ENCODE measurements at places on chromosomes 11 and 22. TPM values are rescaled to one million over a fixed set of nuclear protein-coding genes. Genes with fewer than 3 reads are reported as not detected.

MMP8 gene
- polyA plus RNA-seq = not detected

DNA sequence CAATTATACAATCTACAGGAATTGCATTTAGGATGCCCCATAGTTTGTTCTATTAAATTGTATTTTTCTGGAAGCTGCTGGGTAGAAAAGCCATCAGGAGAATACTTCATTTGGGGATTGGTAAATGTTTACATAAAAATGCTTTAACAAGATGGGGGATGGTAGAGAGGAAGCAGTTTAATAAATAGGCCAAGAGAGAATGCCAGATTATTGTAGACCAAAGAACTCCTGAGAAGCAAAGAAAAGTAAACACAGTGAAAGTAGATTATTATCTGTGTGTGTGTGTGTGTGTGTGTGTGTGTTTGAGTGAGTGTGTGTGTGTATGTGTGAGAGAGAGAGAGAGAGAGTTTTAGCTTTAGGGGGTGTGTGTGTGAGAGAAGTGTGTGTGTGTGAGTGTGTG, 820.4 kb upstream of the CCDC90B start:
- H3K4me1 ChIP-seq = no peaks in the 10 kb centered on the region
- DNase-seq = no peak
- H3K36me3 ChIP-seq = no peaks in the 10 kb centered on the region
- no peak overlapping the region for H3K4me3 ChIP-seq
- H3K27me3 ChIP-seq = no peaks in the 10 kb centered on the region
- no peak overlapping the region for H3K27ac ChIP-seq

GRCh38 chr11:75553889-75554257, 8.2 kb upstream of the SERPINH1 start:
- no peak for DNase-seq
- H3K36me3 ChIP-seq = no peaks in the 10 kb centered on the region
- no peaks in the 10 kb centered on the region for H3K4me1 ChIP-seq
- H3K27ac ChIP-seq = no peak overlapping the region
- no peak overlapping the region for H3K4me3 ChIP-seq

PARVA gene
- polyA plus RNA-seq = not detected

TRIM49 gene
- not detected for polyA plus RNA-seq

VPREB3 gene
- polyA plus RNA-seq = 1.3 TPM

- DNase-seq = no peak
- H3K4me3 ChIP-seq = no peak overlapping the region
- H3K27ac ChIP-seq = peak overlapping the region; percentile 86
These were observed 24.6 kb downstream of the MAML2 start for GRCh38 chr11:96318399-96318798.

MYEOV gene
- not detected for polyA plus RNA-seq

DNA sequence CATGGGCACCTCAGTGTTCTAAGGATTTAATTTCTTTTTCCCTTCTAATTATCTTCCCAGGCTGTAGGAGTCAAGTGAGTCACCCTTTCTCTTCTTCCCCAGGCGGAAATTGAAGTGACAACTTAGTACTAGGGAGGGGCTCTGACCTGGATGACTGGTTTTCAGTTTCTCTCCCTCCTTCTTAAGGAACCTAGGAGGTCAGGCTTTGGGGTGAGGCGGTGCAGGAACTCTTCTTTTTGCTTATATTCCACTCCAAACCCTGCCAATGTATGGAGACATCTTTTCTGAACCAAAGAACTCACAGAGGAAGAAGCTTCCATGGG, 12.6 kb downstream of the ZDHHC5 start:
- H3K36me3 ChIP-seq = peaks cover 13% of the 10 kb centered on the region
- H3K27me3 ChIP-seq = peaks cover 2% of the 10 kb centered on the region
- peaks cover 43% of the 10 kb centered on the region for H3K4me1 ChIP-seq
- DNase-seq = no peak
- H3K4me3 ChIP-seq = no peak overlapping the region

- no peaks in the 10 kb centered on the region for H3K36me3 ChIP-seq
- DNase-seq = no peak
- H3K4me3 ChIP-seq = no peak overlapping the region
- H3K27me3 ChIP-seq = no peaks in the 10 kb centered on the region
- H3K4me1 ChIP-seq = no peaks in the 10 kb centered on the region
These were observed 39.9 kb downstream of the SYT13 start for GRCh38 chr11:45246241-45246640.

- peaks cover 3% of the 10 kb centered on the region for H3K27me3 ChIP-seq
- peak overlapping the region; percentile 88 for H3K4me3 ChIP-seq
- H3K4me1 ChIP-seq = peaks cover 11% of the 10 kb centered on the region
- H3K36me3 ChIP-seq = no peaks in the 10 kb centered on the region
These were observed 457 bp downstream of the RNF141 start for GRCh38 chr11:10540546-10540914.

- no peaks in the 10 kb centered on the region for H3K27me3 ChIP-seq
- peaks cover 6% of the 10 kb centered on the region for H3K4me1 ChIP-seq
- no peak overlapping the region for H3K27ac ChIP-seq
- H3K36me3 ChIP-seq = peaks cover 10% of the 10 kb centered on the region
These were observed 12.4 kb downstream of the C11orf24 start for GRCh38 chr11:68259122-68259959.

VSIG10L2 gene
- not detected for polyA plus RNA-seq

VPREB1 gene
- not detected for polyA plus RNA-seq

KRTAP5-1 gene
- polyA plus RNA-seq = not detected

DNA sequence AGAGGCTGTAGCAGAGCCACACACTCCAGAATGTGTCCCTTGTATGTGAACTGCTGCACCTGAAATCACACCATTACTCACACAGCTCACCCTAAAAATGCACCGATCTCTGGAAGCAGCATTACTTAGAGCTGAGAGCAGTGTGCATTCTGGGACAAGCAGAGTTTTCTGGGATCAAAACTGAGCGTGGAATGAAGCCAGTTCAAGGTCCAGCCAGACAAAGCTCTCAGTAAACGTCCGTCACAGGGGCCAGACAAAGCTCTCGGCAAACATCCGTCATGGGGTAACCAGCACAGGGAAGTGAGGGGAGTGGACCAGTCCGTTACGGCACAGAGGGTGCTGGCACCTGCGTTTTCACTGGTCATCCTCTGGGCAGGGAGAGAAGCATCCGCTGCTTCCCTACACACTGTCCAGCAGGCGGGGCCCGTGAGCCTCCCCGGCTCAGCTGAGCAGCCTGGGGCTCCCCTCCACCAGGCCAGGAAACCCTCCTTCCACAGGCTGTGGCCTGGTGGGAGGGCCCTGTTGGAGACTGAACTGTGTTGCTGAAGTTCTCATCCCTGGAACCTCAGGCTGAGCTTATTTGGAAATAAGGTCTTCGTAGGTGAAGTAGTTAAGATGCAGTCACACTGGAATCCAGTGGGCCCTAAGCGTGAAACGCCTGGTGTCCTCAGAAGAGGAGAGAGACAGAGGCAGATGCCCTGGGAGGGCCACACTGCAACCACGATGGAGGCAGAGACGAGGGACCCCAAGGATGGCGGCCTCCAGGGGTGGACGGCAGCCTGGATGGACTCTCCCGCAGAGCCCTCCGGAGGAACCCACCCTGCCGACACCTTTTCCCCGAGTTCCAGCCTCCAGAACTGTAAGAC, 883.9 kb downstream of the BRD1 start:
- DNase-seq = peak; percentile 3
- no peaks in the 10 kb centered on the region for H3K36me3 ChIP-seq
- H3K27me3 ChIP-seq = peaks cover 3% of the 10 kb centered on the region

DBX1 gene
- polyA plus RNA-seq = not detected

PRR33 gene
- polyA plus RNA-seq = not detected

KIF18A gene
- 1.1 TPM for polyA plus RNA-seq

MISFA gene
- polyA plus RNA-seq = 0.24 TPM

DNA sequence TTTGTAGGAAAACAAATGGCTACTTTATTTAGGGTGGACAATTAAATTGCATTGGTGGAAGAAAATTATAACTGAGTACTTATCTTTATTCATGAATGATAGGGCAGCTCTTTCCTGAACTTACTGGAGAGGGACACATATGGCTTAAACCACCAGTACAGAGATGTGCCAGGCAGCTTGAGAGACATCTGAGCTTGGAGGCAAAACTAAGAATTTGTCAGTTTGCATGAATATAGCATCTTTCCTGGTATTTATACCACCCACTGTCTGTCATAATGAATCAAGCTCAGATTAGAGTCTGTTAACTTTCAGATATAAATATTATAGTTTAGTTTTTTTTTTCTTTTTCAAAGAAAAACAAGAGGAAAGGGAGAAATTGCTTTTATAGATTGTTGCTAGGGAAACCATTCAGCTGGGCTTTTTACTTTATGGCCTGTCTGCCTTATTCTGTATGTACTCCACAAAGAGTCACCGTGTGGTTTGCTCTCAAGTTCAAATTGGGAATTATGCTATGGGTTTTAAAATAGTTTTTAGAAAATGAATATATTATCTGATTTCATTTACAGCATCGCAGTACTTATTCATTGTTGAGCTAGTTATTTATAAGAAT, 477.0 kb upstream of the CHORDC1 start:
- H3K4me1 ChIP-seq = no peaks in the 10 kb centered on the region
- no peaks in the 10 kb centered on the region for H3K36me3 ChIP-seq
- no peak for DNase-seq
- H3K27me3 ChIP-seq = no peaks in the 10 kb centered on the region

- H3K4me1 ChIP-seq = no peaks in the 10 kb centered on the region
- no peak for DNase-seq
- H3K27me3 ChIP-seq = peaks cover 2% of the 10 kb centered on the region
- H3K36me3 ChIP-seq = no peaks in the 10 kb centered on the region
- no peak overlapping the region for H3K27ac ChIP-seq
- H3K4me3 ChIP-seq = no peak overlapping the region
These were observed 665.4 kb downstream of the METTL15 start for GRCh38 chr11:28773606-28774005.

IFITM10 gene
- 0.09 TPM for polyA plus RNA-seq

DNA sequence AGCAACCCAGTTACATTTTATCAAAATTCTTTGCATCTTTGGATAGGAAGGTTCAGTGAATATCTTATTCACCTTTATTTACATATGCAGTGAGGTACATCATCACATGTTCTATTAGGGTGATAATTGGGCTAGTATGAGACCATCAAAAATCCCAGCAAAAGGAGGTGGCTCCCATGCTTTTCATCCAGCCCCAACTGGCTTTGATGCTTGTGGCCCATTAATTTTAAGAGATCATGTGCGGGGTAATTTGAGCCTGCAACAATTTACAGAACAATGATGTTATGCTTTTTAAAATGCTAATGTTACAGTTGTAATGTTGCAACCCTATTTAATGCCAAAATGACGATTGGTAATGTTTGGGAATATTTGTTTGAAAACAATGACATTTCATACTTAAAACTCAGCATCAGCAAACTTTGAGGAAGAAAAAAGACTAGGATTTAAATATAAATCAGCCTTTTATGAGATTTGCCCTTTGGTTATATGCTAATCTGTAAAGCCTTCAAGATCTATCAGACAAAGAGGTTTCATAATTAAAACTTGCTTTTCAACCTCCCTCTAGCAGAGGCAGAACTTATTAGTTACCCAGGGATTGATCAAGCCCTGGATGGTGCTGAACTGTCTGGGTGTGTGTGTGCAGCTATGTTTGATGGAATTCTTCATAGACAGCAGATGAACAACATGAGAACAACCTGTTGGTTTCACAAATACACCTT, 183.5 kb upstream of the SORL1-AS1 start:
- H3K27me3 ChIP-seq = peaks cover 11% of the 10 kb centered on the region
- H3K4me1 ChIP-seq = no peaks in the 10 kb centered on the region
- no peak for DNase-seq
- H3K27ac ChIP-seq = peak overlapping the region; percentile 20

APOBEC3H gene
- polyA plus RNA-seq = 21.7 TPM

- no peak overlapping the region for H3K27ac ChIP-seq
- no peak for DNase-seq
- peaks cover 3% of the 10 kb centered on the region for H3K4me1 ChIP-seq
- no peaks in the 10 kb centered on the region for H3K36me3 ChIP-seq
These were observed 17.7 kb downstream of the GRIK4 start for GRCh38 chr11:120529214-120529613.

- peaks cover 35% of the 10 kb centered on the region for H3K4me1 ChIP-seq
- peaks cover 24% of the 10 kb centered on the region for H3K27me3 ChIP-seq
- peak overlapping the region; percentile 78 for H3K4me3 ChIP-seq
- DNase-seq = no peak
- no peaks in the 10 kb centered on the region for H3K36me3 ChIP-seq
These were observed 8.5 kb downstream of the ELFN2 start for GRCh38 chr22:37418627-37419369.

DNA sequence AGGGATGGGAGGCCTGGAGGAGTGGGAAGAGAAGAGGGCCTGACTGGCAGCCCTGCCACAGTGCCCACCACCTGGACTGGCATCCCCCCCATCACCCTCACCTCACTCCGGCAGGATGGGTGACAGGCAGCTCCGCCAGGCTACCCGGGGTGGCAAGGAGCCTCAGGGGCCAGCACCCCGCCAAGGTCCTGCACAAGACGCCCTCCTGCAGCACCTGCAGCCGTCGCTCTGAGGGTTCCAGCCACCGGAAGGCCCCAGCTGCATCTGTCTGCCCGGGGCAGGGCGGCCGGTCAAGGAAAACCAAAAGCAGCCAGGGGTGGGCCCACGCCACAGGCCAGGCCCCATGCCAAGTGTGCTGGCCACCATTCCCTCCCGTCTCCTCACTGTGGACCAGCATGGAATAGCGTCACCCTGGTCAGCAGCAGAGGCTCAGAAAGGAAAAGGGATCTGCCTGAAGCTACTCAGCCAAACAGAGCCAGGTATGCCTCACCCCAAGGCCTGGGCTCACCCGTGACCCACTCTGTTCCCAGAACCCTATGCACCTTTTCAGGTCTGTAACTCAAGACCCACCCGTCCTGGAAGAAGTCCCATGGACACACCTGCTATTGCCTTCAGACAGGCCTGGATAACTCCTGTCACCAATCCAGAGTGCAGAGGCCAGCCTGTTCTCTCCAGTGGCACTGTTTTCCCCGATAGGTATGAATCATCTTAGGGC, 7.0 kb downstream of the RHBDD3 start:
- H3K27ac ChIP-seq = no peak overlapping the region
- H3K4me1 ChIP-seq = no peaks in the 10 kb centered on the region
- H3K27me3 ChIP-seq = no peaks in the 10 kb centered on the region

IGSF22 gene
- polyA plus RNA-seq = 0.20 TPM

DNA sequence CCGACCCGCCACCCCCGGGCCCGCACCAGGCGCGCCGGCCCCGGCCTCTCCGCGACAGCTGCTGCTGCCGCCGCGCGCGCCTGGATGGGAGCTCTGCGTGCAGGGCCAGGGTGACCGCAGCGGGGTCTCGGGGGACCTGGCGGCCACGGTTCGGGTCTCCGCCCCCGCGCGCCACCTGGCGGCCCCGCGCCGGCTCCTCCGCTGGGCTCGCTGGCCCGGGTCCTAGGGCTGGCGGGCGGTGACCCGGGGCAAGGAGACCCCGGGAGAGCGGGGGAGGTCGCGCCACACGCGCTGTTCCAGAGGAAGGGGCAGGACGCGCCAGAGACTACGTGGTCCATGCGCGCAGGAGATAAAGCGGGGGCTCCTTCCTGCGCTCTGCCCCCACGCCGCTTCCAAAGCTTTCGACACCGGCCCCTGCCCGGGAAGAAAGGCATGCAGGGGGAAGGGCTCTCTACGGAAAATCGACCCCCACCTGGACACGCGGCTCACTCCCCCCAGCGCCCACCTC, 562 bp downstream of the SHANK2 start:
- H3K4me1 ChIP-seq = no peaks in the 10 kb centered on the region
- peaks cover 11% of the 10 kb centered on the region for H3K27me3 ChIP-seq
- no peak overlapping the region for H3K27ac ChIP-seq
- no peaks in the 10 kb centered on the region for H3K36me3 ChIP-seq

MMP1 gene
- polyA plus RNA-seq = not detected

GRCh38 chr11:35087648-35088047, 51.3 kb upstream of the CD44 start:
- no peaks in the 10 kb centered on the region for H3K36me3 ChIP-seq
- H3K4me1 ChIP-seq = peaks cover 31% of the 10 kb centered on the region
- H3K27me3 ChIP-seq = peaks cover 25% of the 10 kb centered on the region

GRCh38 chr11:109071712-109072524, 350.1 kb upstream of the C11orf87 start:
- no peak for DNase-seq
- H3K36me3 ChIP-seq = no peaks in the 10 kb centered on the region
- peaks cover 14% of the 10 kb centered on the region for H3K4me1 ChIP-seq
- H3K27me3 ChIP-seq = no peaks in the 10 kb centered on the region
- no peak overlapping the region for H3K27ac ChIP-seq
